NCI-H460 (cell line): ENCODE measurements at places on chromosomes 2 and 18.

- no peak for DNase-seq
Observed at GRCh38 chr2:134676960-134677359, 41.8 kb downstream of the TMEM163 start.

GRCh38 chr2:208350610-208351009, 56.0 kb upstream of the PTH2R start:
- DNase-seq, result no peak

DNA sequence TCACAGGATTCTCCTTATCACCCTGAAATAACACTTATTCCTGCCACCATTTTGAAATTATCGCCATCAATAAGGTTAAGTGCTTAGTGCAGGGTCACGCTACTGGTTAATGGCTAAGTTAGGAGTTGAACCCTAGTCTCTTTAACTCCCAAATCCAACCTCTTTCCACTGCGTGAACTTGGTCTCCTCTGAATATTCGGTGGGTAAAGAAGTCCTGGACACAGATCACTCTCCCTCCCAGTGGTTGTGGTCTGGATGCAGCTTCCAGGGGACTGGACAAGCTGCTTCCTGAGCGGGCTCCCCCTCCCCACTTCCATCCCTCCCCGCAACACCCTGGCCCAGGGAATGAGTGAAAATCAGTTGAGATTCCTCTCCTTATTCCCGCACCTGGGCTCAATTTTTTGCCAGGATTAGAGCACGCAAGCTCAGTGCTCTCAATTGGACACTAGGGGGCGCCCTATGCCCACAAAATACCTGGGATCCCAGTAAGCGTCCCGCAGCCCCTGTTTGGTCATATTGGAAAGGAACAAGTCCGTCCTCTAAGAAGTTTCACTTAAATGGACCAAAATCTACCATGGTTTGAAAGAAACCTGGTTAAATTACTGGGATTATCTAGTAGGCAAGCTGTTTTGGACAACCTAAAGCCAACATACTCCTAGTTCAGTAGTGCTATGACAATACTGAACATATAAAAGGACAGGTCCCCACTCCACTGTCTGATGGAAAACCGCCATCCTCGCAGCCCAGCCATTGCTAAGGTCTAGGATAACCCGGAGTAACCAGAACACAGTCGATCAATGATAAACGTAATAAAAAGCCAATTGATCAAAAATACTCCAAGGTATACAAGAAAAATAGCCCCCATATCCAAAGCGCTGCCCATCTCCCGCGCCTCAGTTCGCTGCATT, 40.4 kb downstream of the DHRS9 start:
- DNase-seq, result peak; percentile 70

- peak; percentile 81 for DNase-seq
Observed at GRCh38 chr2:54459037-54459441, 2.9 kb downstream of the SPTBN1 start.

- no peak for DNase-seq
Observed at GRCh38 chr2:216588861-216589710, 44.1 kb upstream of the IGFBP2 start.

DNA sequence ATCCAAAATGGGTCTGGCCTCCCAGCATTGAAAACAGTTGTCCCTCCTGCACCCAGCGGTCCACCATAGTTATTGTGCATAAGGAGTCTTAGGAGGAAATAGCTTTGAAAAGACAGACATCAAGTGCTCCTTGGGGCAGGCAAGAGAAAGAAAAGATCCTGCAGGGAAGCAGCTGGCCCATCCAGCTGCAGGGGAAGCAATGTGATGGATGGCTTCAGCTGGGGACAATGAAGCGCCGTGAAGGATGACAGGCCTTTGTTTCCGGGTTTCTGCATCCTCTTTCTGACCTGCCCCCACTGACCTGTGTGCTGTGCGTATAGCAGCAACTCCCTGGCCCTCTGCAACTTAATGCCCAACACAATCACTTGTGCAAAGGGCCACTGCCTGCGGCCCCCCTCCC, 142.9 kb upstream of the NCKAP5 start:
- no peak for DNase-seq

DNA sequence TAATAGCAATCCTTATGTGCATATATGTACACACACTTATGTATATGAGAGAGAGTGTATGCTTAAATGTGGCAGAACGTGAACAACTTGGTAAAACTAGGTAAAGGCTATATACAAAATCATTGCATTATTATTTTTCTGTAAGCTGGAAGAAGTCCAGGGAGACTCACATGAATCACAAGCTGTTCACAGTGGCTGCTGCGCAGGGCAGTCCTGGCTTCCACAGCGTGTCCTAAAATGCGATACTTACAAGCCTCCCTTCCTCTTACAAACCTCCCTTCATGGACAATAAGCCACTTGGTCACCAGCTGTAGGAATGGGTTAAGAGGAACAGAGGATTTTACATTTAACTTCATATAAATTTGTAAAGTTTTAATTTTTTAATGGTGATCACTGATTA, 114.9 kb upstream of the AGAP1 start:
- no peak for DNase-seq

- no peak for DNase-seq
Observed at GRCh38 chr2:174205562-174205961, 42.8 kb downstream of the OLA1 start.

GRCh38 chr2:170147576-170147975, 30.4 kb upstream of the MYO3B start:
- no peak for DNase-seq

DNA sequence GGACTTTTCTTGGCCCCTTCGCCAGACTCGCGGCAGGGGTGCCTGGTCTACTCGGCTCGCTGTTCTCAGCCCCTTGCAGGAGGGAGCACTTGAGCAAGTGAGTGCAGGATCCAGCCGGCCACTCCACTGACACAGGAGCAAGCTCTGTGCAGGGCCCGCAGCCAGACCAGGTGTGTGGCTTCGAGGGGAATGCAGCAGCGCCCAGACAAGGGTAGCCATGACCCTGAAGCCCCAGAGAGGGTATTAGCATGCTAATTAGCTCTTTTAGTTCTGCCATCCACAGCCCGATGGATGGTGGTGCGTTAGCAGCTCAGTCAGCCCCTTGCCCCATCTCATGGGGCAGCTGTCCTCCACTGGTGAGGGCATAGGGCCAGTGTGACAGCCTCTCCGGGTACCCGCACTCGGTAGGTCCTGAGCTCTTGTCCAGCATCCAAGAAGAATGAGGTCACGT, 103.2 kb upstream of the HS6ST1 start:
- DNase-seq, result no peak

DNA sequence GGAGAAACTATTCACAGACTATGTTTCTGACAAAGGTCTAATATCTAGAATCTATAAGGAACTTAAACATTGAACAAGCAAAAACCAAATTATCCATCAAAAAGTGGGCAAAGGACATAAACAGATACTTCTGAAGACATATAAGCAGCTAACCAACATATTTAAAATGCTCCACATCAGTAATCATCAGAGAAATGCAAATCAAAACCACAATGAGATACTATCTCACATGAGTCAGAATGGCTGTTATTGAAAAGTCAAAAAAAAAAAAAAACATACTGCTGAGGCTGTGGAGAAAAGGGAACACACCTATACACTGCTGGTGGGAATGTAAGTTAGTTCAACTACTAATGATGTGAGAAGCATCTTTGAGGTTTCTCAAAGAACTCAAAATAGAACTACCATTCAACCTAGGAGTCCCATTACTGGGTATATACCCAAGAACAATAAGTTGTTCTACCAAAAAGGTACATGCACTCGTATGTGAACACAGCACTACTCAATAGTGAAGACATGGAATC, 220.4 kb upstream of the TFPI start:
- DNase-seq, result no peak

DNA sequence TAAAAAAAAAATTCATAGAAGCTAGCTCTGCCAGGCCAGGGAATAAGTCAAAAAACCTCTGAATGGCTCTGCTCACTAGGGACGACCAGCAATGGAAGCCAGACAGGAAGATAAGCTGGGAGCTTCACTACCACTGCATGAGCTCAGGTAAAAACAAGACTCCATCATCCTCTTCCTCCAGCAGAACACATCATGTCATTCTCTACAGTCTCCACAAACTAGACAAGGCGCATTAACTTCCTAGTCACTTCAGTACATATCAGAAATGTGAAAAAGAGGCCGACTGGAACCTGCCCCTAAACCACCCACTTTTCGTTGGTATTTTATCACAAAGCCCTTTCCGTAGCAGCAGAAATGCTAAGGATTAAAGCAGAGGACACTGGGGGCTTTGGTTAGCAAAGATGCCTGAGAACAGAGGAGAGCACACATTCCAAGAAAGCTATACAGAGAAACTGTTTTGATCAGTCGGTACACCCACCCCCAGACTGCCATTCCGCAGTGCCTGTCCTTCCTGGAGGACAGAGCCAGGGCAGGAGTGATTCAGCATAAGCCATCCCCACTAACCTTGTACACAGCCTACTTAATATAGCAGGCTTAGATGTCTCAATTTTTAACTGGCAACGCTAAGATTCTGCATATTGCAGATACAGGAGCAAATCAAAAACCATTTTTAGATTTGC, 53.4 kb downstream of the AAK1 start:
- no peak for DNase-seq

- DNase-seq, result no peak
Observed at GRCh38 chr2:229660951-229661350, 53.4 kb downstream of the DNER start.

GRCh38 chr18:79469309-79469708, 73.6 kb downstream of the NFATC1 start:
- no peak for DNase-seq

DNA sequence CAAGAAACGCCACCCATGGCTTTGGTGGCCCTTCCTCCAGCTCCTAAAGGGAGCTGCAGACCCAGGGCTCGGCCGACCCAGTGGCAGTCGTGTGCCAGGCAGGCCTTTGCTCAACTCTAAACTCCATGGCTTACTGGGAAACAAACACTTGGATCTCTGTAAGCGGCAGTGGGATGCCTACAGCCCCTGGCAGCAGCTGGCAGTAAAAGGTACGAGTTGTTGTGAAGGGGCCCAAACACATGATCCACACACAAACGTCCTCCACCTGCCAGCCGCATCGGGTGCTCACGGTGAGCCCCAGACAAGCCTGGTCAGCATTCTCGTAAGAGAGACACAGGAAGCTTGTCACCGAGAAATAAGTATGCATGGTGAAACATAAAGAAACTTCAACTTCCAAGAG, 214.9 kb downstream of the MGAT5 start:
- DNase-seq, result no peak

- no peak for DNase-seq
Observed at GRCh38 chr2:222203041-222203440, 95.8 kb downstream of the PAX3 start.

DNA sequence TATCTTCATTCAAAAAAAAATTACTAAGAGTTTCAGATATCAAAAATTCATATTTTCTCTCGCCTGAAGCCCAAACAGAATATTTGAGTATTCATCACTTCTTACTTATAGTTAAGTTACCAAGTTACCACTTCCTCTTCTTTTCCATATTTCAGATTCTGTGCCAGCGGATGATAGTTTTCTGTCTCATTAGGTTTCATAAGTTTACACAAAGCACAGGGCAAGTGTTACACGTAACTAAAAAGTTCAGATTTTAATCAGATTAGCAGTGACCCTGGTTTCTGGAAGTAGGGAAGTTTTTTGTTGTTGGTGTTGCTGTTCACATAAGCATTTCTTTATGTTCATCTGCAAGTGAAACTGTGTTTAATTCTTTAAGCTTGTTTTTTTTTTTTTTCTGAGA, 10.2 kb downstream of the AFTPH start:
- no peak for DNase-seq

DNA sequence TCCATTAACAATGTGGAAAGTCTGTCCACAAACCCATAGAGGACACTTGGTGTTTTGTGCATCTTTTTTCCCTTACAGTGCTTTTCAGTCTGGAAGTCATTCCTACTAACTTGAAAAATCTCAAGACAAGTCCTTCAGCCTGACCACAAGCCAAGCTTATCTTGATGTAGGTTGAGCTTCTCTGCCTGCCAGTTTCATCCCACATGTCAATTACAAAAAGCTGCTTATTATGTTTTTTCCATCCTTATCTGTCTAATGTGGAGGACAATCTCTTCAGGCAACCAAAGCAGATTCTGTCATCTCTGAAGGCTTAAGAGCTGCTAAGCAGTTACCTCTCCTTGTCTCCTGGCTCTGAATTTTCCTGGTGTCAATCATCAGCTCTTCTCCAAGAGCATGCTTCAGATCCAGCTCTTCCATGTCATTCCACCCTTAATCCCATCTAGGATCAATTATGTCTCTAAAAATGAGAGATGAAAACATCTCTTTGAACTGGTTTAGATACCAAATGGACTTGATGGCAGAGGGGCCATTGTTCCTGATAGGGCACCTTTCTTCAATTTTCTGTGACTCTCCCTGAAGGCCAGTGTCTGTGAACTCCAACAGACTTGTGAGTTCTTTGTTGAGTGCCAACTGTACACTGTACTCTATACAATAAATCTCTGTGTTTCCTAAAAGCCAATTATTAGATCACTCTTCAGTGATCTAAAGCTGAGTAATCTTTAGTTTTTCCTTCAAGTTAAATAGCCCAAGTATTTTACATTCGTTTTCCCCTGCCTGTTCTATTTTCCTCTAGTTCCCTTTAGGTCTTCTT, 208.6 kb downstream of the RBM43 start:
- DNase-seq, result no peak

GRCh38 chr2:145413261-145414030, 893.5 kb upstream of the ZEB2 start:
- DNase-seq, result no peak

GRCh38 chr2:18339326-18339725, 221.1 kb downstream of the RDH14 start:
- no peak for DNase-seq
